ENCODE measurements at places on chromosomes 13 and 19.

GRCh38 chr13:72062566-72062965, 195.6 kb upstream of the DACH1 start:
- no peak for DNase-seq

GRCh38 chr13:97134364-97135095, 87.6 kb upstream of the MBNL2 start:
- DNase-seq = no peak

- DNase-seq = no peak
These were observed 1420.3 kb downstream of the UQCRFS1 start for GRCh38 chr19:27792576-27793127.

DNA sequence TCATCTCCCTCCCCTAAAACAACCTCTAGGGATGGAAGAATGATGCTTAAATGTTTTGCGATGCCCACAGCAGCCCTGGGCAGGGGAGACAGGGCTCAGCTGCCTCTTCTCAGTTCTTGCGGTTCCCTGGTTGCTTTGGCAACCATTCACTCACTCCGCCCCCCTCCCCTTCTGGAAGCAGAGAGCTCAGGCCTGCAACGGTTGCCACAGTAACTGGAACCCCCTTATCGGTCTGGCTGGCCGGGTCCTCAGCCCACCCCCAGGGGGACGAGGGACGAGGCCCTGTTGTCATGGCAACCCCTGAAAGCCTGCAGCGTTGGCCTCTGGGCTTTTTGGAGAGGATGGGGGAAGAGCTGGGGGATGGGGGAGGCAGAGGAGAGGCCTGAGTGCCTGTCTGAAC, 19.5 kb downstream of the NOVA2 start:
- DNase-seq = no peak

- DNase-seq = peak; percentile 45
These were observed 1.5 kb downstream of the KCNN1 start for GRCh38 chr19:17968362-17968761.

Measured in left forelimb (tissue), 1 donor.